ENCODE measurements at places on chromosomes 1 and 21.

- no peak overlapping the region for H3K27ac ChIP-seq
- H3K4me3 ChIP-seq, result peak overlapping the region; percentile 96
- peaks cover 7% of the 10 kb centered on the region for H3K27me3 ChIP-seq
- peak; percentile 74 for DNase-seq
- H3K36me3 ChIP-seq, result no peaks in the 10 kb centered on the region
Observed at GRCh38 chr1:63322944-63323864, 837 bp downstream of the FOXD3 start.

DNA sequence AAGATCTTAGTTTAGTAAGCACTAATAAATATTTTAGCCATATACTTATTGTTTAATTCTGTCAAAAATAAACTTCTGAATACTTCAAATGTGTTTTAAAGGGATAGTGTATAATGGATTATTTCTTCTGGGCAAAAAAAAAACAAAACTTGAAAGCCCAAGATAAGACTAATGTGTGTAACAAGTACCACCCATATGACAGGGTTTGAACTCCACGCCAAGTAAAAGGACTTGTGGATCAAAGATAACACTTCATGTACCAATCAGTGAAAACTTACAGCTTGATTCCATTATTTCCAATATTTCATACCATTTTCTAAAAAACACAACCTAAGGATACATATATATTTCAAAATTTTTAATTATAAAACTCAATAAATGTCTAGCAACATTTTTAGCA is 59.5 kb downstream of the DENND1B start:
- H3K36me3 ChIP-seq, result no peaks in the 10 kb centered on the region
- no peaks in the 10 kb centered on the region for H3K27me3 ChIP-seq
- no peaks in the 10 kb centered on the region for H3K4me1 ChIP-seq

- peaks cover 40% of the 10 kb centered on the region for H3K27me3 ChIP-seq
- H3K36me3 ChIP-seq, result no peaks in the 10 kb centered on the region
- DNase-seq, result no peak
- H3K4me3 ChIP-seq, result peak overlapping the region; percentile 68
- H3K4me1 ChIP-seq, result no peaks in the 10 kb centered on the region
Observed at GRCh38 chr1:181317261-181317930, 165.9 kb upstream of the CACNA1E start.

DNA sequence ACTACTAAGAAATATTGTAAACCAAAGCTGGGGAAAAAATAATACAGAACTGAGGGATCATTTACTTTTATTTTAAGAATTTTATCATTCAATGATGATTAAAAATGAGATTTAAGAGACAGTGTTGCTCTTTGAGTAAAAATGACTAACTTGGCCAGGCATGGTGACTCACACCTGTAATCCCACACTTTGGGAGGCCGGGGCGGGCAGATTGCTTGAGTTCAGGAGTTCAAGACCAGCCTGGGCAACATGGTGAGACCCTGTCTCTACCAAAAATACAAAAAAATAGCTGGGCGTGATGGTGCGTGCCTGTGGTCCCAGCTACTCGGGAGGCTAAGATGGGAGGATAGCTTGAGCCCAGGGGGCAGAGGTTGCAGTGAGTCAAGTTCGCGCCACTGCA is 21.8 kb upstream of the PLEKHO1 start:
- DNase-seq, result no peak
- no peak overlapping the region for H3K4me3 ChIP-seq
- H3K27me3 ChIP-seq, result no peaks in the 10 kb centered on the region
- H3K27ac ChIP-seq, result no peak overlapping the region
- H3K4me1 ChIP-seq, result no peaks in the 10 kb centered on the region

Data from H9 (cell line).